A549 treated with Mapracorat at 1 μM for 4 hours (cell line): ENCODE measurements at places on chromosomes 2 and 18. TPM values are rescaled to one million over a fixed set of nuclear protein-coding genes. Genes with fewer than 3 reads are reported as not detected.

Gene RNF144A
- total RNA-seq: 6.6 to 8.8 TPM (median 8.1 TPM) in 5 replicates

Gene FAM228A
- not detected in 5 replicates for total RNA-seq

Gene AOX1
- total RNA-seq: 3.5 to 4.8 TPM (median 4.6 TPM) in 5 replicates

Gene RNASEH1
- total RNA-seq: 48.0 to 54.5 TPM (median 52.1 TPM) in 5 replicates

Gene TXNDC2
- 0.06 to 0.45 TPM (median 0.19 TPM) in 5 replicates for total RNA-seq

Gene CHRNG
- not detected in 5 replicates for total RNA-seq

Gene ABCA12
- 0.14 to 0.32 TPM (median 0.20 TPM) in 5 replicates for total RNA-seq

Gene ALPP
- total RNA-seq: 5.1 to 7.2 TPM (median 6.8 TPM) in 5 replicates

Gene AFG3L2
- total RNA-seq: 37.1 to 46.5 TPM (median 37.6 TPM) in 5 replicates

Gene UGT1A8
- 0.06 TPM in 1 of 5 replicates, not detected in the others for total RNA-seq

Gene STK16
- total RNA-seq: 28.7 to 32.1 TPM (median 29.8 TPM) in 5 replicates

Gene NT5DC4
- not detected in 5 replicates for total RNA-seq

Gene ONECUT2
- 0.20 to 0.75 TPM (median 0.33 TPM) in 5 replicates for total RNA-seq

Gene GPR45
- not detected in 5 replicates for total RNA-seq

Gene ICOS
- total RNA-seq: not detected in 5 replicates

Gene SH3BP4
- 34.8 to 43.6 TPM (median 40.3 TPM) in 5 replicates for total RNA-seq

Gene RUFY4
- total RNA-seq: not detected in 5 replicates
